GM03348 (cell line): ENCODE measurements at places on chromosomes 5 and 9.
A peak's percentile ranks its signal among the peaks of the same experiment; 100 is the strongest.

DNA sequence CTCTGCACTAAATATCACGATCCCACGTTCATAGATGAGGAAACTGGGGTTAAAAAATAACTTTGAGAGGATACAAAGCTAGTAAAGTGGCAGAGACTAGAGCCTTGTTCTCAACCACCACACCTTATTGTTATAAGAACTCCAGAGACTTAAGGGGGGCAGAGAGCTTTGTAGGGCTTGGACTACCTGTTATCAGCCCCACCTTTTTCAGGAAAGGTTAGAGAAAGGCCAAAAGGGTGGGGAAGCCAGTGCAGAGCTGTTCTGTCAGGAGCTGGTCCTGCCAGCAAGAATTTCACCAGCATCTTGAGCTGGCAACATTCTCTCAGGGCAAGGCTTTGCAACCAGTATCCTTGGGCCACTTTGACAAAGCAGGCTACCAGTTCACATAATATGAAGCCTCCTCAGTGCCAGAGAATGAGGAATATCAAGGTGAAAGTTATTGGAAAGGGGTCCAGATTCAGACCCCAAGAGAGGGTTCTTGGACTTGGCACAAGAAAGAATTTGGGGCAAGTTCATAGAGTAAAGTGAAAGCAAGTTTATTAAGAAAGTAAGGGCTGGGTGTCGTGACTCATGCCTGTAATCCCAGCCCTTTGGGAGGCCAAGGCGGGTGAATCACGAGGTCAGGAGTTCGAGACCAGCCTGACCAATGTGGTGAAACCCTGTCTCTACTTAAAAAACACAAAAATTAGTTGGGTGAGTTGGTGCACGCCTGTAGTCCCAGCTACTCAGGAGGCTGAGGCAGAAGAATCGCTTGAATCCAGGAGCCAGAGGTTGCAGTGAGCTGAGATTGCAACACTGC, 66.2 kb upstream of the CLINT1 start:
- no peak for DNase-seq

DNA sequence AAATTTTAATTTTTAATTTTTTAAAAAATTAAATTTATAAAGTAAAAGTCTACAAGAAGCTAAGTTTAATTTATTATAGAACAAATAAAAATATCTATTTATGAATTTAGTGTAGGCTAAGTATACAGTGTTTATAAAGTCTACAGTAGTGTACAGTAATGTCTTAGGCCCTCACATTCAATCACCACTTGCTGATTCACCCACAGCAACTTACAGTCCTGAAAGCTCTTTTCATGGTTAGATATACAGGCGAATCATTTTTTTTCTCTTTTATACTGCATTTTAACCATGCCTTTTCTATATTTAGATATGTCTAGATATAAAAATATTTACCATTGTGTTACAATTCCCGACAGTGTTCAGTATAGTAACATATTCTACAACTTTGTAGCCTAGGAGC, 55.9 kb downstream of the PCSK1 start:
- DNase-seq: no peak

GRCh38 chr5:96115147-96115807, 153.6 kb upstream of the ELL2 start:
- no peak for DNase-seq

DNA sequence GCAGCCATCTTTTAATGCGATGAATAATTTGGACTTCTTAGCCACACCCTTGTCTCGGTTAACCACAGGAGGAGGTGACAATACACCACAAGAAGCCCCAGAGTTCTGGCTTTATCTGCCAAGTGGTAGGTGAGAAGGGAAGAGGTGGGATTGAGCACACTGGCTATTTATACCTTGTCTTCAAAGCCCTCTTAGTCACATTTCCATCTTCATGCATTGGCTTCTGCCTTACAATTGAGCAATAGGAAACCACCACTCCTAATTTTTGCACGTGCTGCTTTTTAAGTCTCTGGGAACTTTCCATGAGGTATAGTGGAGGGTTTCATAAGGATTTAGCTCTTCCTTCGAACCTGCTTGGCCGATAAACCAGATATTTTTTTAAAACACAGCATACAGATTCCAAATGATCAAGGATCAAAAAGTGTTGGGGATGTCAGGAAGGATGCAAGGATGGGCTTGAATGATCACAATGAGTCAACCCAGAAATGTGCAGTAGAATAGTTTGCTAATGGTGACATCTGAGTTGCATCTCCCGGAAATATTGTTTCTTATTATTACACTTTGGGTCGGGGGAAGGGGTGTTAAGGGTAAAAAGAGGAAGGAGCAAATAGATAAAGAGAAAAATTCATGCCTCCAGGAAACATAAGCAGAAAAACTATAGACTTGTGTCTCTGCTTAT, 25.5 kb downstream of the PLAC8L1 start:
- DNase-seq: peak; percentile 37

DNA sequence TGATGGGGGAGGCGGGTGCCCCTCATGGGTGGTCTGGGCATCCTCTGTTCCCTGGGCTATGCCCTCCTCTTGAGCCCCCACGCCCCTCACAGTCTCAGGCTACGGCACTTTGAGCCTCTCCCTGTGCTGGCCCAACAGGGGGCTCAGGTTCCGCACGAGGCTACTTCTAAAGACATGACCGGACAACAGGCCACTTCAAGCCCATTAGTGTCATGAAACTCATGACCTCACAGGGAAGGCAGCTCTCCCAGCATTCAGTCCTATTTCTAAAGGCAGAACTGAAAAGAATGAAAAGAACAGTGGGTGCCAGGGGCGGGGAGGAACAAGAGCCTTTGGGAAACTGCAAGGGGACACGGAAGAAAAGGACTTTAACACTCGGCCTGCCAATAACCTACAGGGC, 45.0 kb downstream of the COL23A1 start:
- no peak for DNase-seq

DNA sequence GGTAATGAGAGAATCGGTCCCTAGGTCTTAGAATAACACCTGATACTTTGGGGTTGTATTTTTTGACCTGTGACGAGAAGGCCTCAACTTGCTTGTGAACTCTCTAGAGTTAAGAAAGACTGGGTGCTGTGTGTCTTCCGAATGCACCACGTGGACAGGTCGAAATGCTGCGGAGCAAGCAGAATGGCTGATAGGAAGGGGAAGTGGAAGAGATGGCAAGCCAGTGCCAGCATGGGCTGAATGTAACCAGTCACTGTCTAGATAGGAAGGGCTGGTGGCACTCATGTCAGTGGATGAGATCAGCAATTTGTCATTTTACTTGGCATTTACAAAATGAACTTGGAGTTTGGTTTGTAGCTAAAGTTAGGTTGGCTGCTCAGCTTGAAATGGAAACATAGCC, 5.6 kb downstream of the OTULINL start:
- no peak for DNase-seq

GRCh38 chr9:115625251-115625650, 507.3 kb upstream of the TNC start:
- DNase-seq: no peak

- no peak for DNase-seq
Observed at GRCh38 chr9:114869845-114870244, 60.5 kb downstream of the TNFSF8 start.

- peak; percentile 21 for DNase-seq
Observed at GRCh38 chr5:154355129-154355611, 90.6 kb upstream of the SAP30L start.

DNA sequence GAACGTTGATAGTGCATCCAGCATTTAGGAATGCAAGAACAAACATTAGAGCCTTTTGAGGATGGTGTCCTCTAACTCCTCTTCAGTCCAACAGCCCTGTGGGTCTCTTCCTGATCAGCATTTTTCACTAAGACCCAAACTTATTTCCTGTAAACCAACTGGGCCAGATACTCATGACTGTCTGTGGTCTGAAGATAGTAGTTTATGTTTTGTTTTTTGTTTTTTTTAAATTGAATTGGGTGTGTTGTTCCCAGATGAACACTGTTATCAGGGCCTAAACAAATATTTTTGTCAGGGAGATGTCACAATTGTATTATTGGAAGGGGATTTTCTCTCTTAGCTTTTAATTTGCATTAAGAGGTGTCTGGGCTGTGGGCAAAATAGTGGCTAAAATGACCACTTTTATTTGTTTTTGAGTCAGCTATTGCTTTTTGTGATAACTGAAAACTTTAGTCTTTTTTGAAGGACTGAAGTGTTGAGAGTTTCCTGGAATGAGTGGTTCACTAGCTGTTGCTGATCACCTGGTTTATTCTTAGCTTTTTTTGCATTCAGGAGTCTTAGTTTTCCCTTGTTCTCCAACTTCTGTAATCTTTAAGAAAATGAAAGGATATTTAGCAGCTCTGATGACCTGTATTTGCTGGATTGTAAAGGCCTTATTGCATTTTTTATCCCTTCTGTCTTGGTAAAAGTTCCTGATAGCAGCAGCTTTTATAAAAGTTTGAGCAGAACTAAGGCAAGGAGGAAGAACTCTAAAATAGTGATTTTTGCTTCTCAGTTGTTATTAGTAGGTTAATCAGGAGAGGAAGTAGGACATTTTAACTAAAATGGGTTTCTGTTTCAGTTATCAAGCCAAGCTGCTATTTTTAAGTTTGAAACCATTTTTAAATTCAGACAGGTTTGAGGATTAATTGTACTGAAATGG, 5.5 kb downstream of the MAN2A1 start:
- no peak for DNase-seq

- no peak for DNase-seq
Observed at GRCh38 chr5:91269198-91269597, 113.9 kb downstream of the ARRDC3 start.

- no peak for DNase-seq
Observed at GRCh38 chr5:101686536-101687157, 609.4 kb downstream of the SLCO4C1 start.

- no peak for DNase-seq
Observed at GRCh38 chr5:109775130-109775529, 85.4 kb downstream of the MAN2A1 start.

DNA sequence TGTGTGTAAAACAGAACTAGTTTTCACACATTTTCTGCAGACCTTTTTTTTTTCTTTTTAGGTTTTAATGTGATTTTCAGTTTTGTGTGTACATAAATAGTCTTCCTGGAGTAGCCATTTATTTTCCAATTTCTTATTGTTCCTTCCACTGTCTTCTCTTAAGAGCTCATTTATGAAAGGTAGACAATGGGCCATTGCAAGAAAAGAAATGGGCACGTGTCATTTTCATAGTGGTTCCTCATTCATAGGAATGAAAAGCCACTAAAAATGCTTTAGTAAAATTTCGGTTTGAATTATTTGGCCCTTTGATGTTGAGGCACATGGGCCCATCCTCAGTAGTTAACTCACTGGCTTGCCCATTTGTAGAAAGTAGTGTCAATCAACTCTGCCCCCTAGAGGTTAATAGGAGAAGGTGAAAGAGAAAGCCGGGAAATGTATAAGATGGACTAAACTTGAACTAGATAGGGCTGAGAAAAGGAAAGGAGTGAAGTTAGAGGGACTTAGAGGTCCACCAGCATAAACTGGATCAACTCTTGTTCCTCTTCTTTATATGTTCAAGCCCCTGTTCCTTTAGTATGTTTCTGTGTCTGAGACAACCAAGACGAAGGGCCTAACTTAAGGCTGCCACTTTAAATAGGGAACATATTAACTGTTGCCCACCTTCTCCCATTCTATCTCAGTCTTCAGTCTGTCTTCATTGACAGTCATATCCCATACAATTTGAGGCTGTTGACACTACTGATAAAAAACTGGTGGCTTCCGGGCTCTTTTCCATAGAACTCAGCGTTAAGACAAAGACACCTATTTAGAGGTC, 72.6 kb downstream of the SMARCA2 start:
- peak; percentile 24 for DNase-seq

- no peak for DNase-seq
Observed at GRCh38 chr5:159851053-159851452, 65.2 kb upstream of the ADRA1B start.

- DNase-seq: no peak
Observed at GRCh38 chr9:2018764-2019558, 3.8 kb downstream of the SMARCA2 start.

DNA sequence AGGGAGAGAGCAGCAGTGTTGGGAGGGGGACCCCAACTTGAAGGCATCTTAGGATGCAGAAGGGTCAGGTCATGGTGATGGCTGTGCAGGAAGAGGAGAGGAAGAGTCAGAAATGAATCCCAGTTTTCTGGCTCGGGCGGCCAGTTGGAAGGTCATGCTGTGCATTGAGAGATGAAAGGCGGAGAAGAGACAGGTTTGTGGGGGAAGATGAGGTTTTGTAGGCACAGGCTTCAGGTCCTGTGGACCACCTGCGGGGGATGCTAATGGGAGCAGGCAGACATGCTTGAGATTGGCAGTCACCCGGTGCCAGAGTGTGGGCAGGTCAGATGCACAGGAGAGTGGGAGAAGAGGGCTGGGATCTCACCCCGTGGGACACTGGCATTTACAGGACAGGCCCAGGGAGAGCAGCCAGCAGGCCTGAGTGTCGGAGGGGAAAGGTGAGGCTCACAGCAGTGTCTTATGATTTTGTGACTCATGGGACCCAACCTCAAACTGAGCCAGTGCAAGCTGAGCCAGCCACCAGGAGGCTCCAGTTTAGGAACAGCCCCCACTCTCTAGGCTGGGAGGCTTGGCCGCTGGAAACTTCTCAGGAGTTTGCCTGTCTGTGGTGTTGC, 17.5 kb downstream of the STXBP1 start:
- DNase-seq: no peak

- DNase-seq: no peak
Observed at GRCh38 chr5:90353254-90353653, 56.3 kb downstream of the CETN3 start.

- DNase-seq: no peak
Observed at GRCh38 chr5:163916376-163916775, 411.0 kb downstream of the MAT2B start.
